ENCODE measurements at places on chromosomes 5 and 9.

GRCh38 chr9:124042201-124042721 is 30.7 kb downstream of the LHX2 start:
- DNase-seq = no peak

DNA sequence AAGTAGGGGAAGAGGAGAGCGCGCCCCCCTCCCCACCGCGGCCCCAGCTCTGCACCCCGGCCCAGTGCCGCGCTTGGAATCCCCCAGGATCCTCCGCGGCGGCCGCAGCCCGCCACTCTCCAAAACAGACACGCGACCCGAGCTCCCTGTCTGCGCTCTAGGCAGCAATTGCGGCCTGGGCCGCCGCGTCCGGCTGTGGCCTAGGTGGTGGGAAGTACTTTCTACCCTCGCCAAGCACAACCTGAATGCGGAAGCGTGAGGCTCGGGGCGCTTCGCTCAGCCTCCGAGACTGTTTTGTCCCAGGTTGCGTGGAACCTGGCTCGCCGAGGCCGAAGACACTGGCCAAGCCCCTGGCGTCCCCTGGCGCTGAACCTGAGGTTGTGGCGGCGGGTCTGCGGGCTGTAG is 3.3 kb upstream of the FOXB2 start:
- DNase-seq = no peak

GRCh38 chr5:61991430-61991829 is 314.6 kb upstream of the KIF2A start:
- DNase-seq = no peak

DNA sequence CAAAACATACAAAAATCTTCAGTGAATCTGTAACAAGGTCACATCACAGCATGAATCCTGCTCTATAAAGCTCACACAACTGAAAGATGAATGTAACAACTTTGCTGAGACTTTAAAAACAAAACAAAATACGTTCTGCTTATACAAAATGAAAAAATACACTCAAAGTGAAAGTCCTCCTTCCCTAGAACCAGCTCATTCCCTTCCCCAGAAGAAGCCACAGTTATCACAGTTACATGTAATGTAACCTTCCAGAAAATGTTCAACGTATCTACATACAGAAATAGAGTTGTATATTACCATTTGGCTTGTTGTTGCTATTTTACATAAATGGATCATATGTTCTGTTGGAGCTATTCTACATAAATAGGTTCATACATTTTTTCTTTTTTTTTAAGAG is 2.6 kb downstream of the AUH start:
- no peak for DNase-seq

GRCh38 chr5:118126159-118126558 is 862.2 kb downstream of the DTWD2 start:
- no peak for DNase-seq

- DNase-seq = no peak
Measured at GRCh38 chr9:112047538-112048066, 127.5 kb downstream of the SUSD1 start.

DNA sequence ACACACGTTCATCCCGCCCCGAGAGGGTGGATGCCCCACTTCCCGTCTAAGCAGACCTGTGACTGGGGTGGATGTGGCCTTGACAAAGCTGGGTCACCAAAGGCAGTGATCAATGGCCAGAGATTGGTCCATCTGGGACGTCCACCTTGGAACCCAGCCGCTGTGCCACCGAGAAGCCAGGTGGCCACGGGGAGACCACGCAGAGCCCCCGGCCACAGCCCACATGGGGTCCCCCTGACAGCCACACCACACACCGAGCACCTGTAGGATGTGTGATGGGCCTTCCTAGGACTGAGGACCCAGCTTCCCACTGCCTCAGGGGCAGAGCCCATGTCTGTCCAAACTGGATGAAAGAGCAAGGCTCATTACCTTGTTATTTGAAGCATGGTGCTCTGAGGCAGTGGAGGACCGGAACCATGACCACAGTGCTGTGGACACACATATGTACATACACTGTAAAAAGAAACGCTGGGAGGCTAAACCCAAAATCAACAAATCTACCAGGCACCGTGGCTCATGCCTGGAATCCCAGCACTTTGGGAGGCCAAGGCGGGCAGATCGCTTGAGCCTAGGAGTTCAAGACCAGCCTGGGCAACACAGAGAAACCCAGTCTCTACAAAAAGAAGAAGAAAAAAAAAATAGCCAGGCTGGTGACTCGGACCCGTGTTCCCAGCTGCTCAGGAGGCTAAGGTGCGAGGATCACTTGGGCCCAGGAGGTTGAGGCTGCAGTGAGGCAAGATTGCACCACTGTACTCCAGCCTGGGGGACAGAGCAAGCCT is 50.1 kb downstream of the MRPL36 start:
- DNase-seq = no peak

DNA sequence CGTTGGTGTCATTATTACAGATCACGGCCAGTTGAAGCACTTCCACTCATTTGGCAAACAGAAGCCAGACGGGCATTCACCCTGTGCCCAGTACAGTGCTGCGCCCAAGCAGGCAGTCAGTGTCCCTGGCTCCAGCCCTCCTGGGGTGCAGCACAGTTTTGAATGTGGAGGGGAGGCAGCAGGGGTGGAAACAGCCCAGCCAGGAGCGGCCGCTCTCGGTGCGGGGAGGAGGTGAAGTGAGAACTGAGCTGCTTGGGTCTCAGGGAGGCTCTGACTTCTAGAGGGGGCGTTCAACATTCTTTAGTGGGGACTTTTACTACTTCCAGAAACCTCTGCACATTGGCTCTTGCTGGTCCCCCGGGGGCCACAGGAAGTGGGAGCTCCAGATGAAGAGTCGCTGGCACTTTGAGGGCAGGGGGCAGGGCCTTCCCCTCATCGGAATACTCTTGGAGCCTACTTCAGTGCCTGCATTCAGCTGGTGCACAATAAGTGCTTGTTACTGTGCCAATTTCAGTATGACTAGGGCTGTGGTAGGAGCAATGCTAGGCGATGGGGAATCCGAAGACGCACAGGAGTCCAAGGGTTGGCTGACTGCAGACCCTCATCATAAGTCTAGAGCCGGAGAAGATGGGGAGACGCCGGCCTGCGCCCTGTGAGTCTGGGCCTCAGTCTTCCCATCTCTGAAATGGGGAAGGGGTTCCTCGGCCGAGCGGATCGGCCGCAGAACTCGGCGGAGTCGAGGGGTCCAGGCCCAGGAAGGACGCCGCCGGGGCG is 492 bp upstream of the NEK6 start:
- no peak for DNase-seq

GRCh38 chr5:134576386-134577021 is 51.0 kb downstream of the JADE2 start:
- DNase-seq = no peak

- DNase-seq = no peak
Measured at GRCh38 chr5:128424646-128425045, 113.4 kb downstream of the FBN2 start.

DNA sequence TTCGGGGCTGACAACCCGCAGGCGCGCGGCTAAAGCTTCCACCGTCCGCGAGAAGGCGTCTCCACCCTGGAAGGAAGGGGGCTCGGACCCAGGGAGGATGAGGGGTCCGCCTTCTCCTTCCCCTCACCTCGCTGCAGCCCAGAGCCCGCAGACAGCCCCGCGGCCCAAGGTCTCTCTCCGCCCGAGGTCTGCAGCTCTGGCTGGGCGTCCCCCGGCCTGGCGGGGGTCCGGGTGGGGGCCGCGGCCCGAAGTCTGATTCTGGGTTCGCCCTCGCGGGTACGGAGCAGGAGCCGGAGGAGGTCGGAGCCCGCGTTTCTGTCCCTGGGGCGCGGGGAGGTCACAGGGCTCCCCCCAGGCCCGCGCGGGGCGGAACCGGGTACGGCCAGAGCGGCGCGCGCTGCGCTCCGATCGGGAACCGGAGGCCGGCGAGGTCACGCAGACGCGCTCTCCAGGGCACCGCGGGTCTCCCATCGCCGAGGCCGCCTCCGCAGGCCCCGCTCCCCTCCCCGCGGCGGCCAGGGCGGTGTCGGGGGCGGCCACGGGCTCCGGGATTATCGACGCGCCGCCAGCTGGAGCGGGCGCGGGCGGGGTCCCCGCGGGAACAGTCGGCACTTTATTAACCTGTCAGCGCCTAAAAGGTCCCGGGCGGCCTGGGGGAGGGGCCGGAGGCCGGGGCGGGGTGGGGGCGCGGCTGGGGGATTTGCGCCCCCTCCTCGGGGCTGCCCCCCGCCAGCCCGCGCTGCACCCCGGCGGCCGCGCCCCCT is 11.6 kb downstream of the LHX3 start:
- no peak for DNase-seq

DNA sequence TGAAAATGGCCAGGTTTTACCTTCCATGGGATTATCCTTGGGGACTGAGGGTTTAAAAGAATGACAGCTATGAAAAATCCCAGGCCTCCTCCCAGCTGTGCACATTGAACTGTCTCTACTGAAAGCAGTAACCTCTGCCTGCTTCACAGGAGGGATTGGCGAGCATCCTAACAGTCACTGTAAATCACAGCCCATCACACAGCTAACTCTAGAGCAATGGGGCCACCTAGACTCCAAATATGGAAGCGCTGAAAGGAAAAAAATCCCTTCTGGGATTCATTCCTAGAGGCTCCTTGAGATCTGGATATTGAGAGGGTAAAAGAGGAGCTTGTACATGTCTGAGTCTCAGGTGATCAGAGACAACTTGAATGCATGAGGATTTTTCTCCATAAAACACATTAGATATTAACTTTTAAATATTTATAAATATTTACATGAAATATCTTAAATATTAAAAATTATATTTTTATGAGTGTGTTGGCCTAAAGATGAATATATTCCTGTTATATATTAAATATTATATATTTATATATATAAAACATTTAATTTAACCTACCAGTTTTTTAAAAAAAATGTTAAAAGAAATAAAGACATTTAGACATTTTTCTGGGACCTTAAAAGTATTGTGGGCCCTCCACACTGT is 133.8 kb upstream of the SLC24A2 start:
- no peak for DNase-seq

- DNase-seq = no peak
Measured at GRCh38 chr9:93731963-93732362, 155.6 kb downstream of the PHF2 start.

GRCh38 chr9:121217609-121218292 is 16.1 kb upstream of the RAB14 start:
- no peak for DNase-seq

- no peak for DNase-seq
Measured at GRCh38 chr5:151214614-151215545, 9.0 kb downstream of the CCDC69 start.

GRCh38 chr5:89313044-89313443 is 430.1 kb upstream of the MEF2C start:
- DNase-seq = no peak

- DNase-seq = no peak
Measured at GRCh38 chr5:170573114-170573513, 69.3 kb downstream of the KCNIP1 start.

- DNase-seq = no peak
Measured at GRCh38 chr9:86968258-86968920, 21.1 kb upstream of the GAS1 start.

DNA sequence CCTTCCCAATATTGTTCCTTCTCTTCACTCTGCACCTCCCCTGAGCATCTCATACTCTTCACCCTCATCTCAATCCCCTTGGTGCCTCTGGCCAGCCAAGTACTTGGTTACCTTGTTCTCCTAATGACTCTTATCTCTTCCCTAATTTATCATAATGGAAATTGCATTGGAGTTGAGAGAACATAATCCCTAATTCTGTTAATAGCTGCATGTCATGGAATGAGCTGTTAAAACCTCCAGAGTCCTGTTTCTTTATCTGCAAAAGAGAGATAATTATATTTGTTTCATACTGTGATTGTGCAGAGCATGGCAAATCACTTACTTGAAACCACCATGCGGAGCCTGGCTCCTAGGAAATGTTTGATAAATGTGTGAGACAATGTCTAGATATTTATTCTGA is 1074.9 kb upstream of the DMAC1 start:
- no peak for DNase-seq

DNA sequence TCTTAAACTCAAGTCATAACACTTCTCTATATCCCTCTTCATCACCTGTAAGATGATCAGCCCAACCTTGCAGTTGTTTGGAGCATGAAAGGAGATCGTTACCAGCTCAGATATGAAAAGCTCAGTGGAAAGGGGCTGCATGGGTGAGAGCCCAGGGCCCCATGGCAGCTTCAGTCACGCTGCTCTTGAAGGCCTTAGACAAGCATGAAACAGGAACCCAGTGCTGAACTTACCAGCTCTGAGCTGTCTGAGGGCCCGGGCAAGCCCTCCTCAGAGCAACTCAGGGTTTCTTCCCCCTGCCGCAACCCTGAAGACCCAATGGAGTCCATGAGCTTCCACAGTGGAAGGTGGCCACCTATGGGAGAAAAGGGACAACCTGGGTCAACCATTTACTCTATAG is 3.3 kb downstream of the HK3 start:
- DNase-seq = no peak

GRCh38 chr5:76745670-76746069 is 29.7 kb downstream of the F2R start:
- no peak for DNase-seq

DNA sequence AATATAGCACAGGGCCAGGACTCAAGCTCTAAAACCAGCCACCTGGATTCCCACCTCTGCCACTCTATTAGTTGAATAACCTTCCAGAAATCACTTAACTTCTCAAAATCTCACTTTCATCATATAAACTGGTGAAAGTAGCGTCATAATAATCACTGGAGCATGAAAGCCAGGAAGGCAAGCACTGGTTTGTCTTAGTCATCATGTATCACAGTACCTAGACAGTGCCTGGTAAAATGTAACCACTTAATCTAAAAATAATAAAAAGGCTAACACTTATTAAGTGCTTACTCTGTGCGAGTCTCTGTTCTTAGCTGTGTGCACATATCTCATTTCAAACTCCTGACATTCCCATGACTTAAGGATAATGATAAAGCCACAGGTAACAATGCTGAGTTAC is 109.4 kb downstream of the ASTN2 start:
- no peak for DNase-seq

GRCh38 chr9:21413624-21414023 is 4.7 kb downstream of the IFNA8 start:
- DNase-seq = no peak

DNA sequence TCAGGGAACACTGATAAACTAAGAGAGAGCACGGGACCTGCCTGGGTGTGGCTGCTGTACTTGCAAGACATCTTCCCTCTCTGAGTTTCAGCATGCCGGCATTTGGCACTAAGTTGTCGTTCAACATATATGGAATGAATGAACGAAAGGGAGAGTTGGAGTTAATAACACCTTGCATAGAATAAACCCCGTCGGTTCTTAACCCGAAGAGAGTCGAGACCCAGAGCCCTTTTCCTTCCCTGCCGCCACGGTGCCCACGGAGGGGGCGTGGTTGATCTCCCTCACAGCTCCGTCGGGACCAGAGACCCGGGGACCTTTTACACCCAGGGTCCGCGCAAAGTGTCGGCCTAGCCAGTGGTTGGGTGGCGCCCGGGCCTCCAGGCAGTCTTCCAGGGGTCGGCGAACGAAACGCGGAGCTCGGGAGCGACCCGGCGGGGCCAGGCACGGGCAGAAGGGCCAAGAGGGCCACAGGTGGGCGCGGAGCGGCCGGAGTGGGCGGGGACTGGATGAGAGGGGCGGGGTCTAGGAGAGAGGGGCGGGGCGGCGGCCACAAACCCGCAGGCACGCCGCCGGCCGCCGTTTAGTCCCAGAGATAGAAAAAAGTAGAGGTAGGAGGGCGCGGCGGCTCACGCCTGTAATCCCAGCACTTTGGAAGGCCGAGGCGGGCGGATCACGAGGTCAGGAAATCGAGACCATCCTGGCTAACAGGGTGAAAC is 735 bp upstream of the RPL26L1 start:
- peak; percentile 48 for DNase-seq

- DNase-seq = no peak
Measured at GRCh38 chr5:9104571-9105339, 441.1 kb downstream of the SEMA5A start.

- DNase-seq = no peak
Measured at GRCh38 chr5:179193746-179194145, 133.6 kb downstream of the ZNF354C start.

- no peak for DNase-seq
Measured at GRCh38 chr5:162806195-162806594, 631.2 kb upstream of the CCNG1 start.

All from activated CD4-positive, alpha-beta T cell treated with anti-CD3 and anti-CD28 coated beads for 24 hours (primary cell).